ENCODE measurements at places on chromosomes 12 and 14. TPM values are rescaled to one million over a fixed set of nuclear protein-coding genes. Genes with fewer than 3 reads are reported as not detected.

Gene GPN3
- total RNA-seq, result 23.3 TPM

Gene INHBE
- not detected for total RNA-seq

Gene KDM2B
- total RNA-seq, result 24.7 TPM

Gene NDUFA9
- 59.2 TPM for total RNA-seq

- no peak overlapping the region for H3K4me3 ChIP-seq
- no peak overlapping the region for H3K27ac ChIP-seq
- no peaks in the 10 kb centered on the region for H3K4me1 ChIP-seq
- H3K36me3 ChIP-seq, result no peaks in the 10 kb centered on the region
- DNase-seq, result no peak
- no peaks in the 10 kb centered on the region for H3K27me3 ChIP-seq
Measured at GRCh38 chr14:74267588-74267987, 28.3 kb downstream of the VSX2 start.

GRCh38 chr12:69851976-69852375, 26.9 kb downstream of the MYRFL start:
- DNase-seq, result no peak
- no peaks in the 10 kb centered on the region for H3K27me3 ChIP-seq
- H3K27ac ChIP-seq, result no peak overlapping the region
- no peaks in the 10 kb centered on the region for H3K4me1 ChIP-seq
- no peaks in the 10 kb centered on the region for H3K36me3 ChIP-seq

DNA sequence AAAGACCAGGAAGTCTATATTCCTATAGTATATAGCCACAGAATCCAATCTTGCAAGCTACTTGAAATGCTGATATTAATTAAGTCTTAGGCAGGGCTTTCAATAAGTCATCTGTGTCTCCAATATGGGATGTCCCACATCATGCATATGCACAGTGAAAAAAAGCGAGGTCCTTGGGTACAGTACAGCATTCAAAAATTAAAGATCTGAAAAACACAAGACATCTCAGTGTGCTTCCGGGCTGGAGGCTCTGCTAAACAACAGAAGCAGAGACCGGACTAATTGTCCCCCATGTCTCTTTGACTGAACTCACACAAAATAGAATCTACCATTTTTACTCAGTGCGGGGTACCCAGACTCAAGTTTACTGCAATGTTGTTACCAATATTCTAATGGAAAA, 156.0 kb downstream of the DAD1 start:
- H3K4me3 ChIP-seq, result no peak overlapping the region
- H3K36me3 ChIP-seq, result no peaks in the 10 kb centered on the region
- H3K27me3 ChIP-seq, result no peaks in the 10 kb centered on the region
- no peak overlapping the region for H3K27ac ChIP-seq
- DNase-seq, result no peak

DNA sequence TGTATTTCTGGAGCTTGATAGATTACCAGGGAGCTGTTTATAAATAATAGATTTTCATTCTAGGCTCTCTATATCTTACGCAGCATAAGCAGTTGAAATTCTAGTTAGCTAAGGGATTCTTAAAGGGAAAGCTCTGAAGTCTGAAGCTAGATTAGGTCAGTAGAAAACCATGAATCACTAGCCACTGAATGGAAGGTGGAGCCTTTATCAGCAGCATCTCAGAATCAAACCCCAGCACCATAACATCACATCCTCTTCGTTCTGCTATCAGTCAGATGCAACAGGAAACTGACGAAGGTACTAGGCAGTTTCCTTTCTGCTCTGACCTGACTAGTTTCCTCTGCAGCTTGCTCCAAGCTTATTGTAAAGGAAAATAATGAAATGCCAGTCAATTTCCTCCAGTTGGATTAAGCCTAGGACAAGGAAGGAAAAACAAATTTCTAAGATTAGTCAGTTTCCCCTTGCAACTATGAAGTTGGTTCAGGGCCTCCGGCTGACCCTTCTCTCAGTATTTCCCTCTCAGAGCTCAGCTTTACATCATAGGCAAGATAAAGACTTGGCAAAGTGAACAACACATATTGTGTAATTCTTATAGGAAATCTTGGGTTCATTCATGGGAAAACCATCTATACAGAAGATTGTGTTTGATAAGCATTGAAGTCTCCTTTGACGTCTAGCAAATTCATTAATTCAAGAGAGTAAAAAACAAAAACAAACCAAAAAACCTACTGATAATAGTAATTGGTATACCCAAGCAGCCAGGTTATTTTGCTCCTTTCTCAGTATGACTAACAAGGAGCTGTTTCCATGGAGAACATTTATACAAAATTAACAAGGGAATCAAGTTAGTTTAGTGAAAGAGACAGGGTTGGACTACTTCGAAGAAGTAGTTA, 43.4 kb upstream of the CFAP54 start:
- peaks cover 24% of the 10 kb centered on the region for H3K4me1 ChIP-seq
- no peaks in the 10 kb centered on the region for H3K27me3 ChIP-seq
- H3K36me3 ChIP-seq, result no peaks in the 10 kb centered on the region

DNA sequence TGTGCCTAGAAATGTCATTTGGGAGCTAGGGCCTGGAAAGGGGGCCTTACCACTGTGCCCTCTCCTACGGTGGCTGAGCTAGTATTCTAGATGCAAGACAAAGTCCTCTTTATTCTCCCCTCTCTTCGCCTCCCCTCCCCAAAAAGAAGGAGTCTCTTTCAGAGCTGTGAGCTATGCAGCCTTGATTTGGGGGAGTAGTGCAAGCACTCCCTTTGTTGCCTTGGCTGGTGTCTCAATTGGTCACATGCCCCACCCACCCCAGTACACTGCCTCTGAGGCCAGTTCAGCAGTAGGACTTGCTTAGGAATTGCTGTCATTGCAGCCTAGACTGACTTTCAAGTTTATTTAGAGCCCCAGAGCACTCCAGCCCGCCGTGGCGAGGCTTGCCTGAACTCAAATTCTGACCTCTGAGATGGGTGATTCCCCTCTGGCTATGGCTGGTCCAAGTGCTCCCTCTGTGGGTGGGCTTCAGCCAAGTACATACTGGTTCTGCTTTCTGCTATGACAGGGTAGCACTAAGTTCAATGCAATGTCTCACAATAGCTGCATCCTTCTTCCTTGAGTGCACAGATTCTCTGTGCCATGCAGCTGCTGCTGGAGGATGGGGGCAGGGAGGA, 37.0 kb upstream of the FBXO33 start:
- no peaks in the 10 kb centered on the region for H3K27me3 ChIP-seq
- no peak for DNase-seq
- H3K4me1 ChIP-seq, result no peaks in the 10 kb centered on the region
- no peak overlapping the region for H3K27ac ChIP-seq

Measured in heart left ventricle (tissue), 16 donors.